ENCODE measurements at places on chromosomes 1 and 21.

DNA sequence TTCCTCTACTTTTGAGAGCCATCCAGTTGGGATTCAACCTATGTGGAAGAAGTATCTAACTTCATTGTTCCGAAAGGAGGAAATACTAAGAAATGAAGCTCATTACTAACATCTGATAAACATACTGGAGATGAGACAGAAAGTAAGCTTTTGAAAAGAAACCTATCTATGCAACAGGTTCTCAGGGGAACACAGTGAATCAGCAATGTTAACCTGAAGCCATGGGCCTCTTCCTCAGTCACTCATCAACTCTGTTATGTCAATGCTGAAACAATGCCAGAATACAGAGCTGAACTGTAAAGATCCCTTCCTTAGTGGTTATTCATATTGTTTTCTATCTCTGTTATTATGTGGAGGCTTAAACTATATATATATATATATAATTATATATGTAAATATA is 55.5 kb upstream of the ESRRG start:
- no peak for DNase-seq

DNA sequence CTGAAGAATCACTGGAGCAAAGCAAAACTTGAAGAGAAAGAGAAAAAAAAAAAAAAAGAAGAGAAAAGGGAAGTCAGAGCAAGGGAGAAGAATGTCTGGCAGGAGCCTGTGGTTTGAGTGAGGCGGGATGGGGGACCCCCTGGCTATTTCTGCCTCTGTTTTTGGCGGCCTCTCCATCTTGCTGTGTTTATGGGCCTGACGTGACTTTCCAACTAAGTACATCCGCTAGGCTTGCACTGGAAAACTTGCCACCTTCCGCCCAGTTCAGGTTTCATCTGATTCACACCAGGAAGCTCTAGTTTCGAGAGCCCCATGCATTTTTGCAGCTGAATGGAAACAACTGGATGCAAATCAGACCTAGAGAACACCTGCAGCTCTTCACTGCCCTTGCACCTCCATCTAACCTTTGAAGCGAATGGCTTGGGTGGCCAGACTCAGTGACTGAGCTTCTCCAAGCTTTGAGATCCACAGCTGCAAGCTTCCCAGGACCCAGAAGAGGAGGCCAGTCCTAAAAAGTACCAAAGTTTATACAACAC is 28.0 kb downstream of the TBX15 start:
- no peak for DNase-seq

- DNase-seq = no peak
Observed at GRCh38 chr1:175208773-175209492, 16.4 kb upstream of the KIAA0040 start.

DNA sequence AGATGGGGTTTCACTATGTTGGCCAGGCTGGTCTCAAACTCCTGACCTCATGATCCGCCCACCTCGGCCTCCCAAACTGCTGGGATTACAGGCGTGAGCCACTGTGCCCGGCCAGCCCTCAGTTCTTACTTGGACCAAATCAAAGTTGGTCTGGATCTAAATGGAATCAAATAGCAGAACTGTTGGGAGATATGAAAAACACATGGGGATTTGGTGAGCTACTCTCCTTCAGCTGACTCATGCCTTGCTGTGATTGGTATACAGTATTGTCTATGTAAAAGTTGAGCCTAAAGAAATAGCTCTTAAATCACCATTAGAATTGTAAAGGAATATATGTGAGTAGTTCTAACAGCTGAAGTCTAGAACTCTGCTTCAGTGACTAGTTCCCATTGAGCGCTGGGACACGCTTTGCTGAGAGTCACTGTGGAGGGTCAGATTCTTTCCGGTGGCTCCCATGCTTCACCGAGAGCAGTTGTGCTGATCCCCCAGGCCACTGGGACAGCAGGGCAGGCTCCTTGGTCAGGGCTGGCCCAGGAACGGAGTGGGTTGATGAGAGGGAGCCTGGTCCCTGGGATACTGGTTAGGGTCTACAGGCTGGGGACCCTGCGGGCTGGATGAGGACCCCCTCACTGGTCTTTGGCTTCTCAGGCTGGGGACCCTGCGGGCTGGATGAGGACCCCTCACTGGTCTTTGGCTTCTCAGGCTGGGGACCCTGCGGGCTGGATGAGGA is 14.0 kb downstream of the PKNOX1 start:
- DNase-seq = peak; percentile 73

- peak; percentile 87 for DNase-seq
Observed at GRCh38 chr1:206479183-206480125, 9.2 kb downstream of the IKBKE start.

DNA sequence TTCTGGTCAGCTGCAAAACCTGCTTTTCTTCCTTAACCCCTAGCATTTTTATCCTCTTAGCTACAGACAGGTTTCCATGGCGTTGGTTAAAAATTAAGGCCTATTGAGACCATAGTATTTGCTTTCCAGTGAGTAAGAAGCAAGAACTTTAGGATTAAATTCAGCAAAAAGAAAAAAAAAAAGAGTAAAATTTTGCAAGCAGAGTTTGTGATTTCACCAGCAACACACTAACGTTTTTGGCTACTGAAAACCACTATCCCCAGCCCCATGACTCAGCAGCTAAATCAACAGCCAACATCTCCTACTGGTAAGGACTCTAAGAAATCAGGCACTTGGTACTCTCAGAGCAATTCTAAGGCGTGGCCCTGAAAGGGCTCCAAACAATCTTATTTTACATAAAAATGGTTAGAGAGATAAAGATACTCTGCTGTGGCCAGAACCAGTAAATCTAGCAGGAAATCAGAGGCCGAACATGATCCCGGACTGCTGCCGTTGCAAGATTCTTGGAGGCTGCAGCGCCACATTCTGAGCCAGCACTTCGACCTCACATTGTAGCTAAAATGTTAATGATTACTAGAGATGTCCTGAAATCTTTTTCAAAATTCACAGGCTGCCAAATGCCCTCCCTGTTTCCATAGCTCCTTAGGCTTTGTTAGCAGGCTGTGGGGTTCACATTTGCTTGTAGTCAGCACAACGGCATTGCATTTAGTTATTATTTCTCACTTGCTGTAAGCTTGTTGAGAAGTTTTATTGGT is 1.6 kb upstream of the ENO1 start:
- DNase-seq = peak; percentile 94

DNA sequence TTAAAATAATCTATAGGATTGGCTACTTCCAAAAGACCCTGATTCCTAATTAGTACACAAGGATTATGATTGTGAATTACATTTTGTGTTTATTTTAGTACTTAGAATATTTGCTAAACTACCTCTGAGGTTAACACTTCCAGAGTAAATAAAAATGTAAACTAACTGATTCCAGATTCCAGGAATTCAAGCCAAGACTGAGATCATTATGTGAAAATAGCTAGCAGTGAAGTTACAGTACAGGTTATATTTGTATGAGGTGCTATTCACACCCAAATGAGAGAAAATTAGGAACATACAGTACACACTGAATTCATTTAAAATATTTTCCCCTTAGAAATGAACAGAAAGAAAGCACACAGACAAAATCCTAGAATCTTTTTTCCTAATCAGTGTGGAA is 28.8 kb downstream of the TTLL7 start:
- no peak for DNase-seq

DNA sequence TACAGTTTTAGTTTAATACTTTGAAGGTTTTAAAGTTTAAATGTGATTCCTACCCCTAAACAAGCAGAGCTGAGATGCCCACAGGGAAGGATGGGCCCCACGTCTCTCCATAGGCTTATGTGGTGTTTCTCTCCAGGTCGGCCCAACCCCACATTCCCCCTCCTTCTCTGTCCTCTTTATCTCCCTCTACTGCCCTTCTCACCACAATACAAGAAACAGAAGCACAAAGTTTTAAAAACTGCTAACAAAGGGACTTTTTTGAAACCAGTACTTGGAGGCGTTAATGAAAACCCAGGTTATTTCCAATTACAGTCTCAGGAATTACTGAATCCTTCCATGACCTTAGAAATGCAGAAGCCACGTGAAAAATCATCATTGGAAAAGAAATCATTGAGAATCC is 324.0 kb downstream of the NTNG1 start:
- DNase-seq = no peak

- DNase-seq = no peak
Observed at GRCh38 chr1:67308136-67308535, 463 bp downstream of the IL12RB2 start.

DNA sequence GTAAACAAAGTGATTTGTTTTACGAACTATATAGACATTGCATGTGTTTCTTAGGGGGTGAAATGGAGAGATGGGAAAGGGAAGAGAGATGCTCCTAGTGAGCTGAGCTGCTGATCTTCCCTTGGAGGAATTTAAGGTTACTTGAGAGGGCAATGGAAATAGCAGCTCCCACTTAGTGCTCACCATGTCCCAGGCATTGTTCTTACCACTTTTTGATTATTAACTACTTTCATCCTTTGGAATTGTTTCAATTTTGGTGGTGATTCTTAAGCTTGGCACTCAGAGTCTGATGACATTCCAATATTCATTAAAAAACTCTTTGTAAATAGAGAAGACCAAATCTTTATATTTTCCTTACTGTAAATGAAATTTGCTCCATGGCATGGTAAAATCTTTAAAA is 124.9 kb downstream of the ITSN1 start:
- DNase-seq = peak; percentile 10

- no peak for DNase-seq
Observed at GRCh38 chr21:34671462-34671861, 2.7 kb downstream of the CLIC6 start.

DNA sequence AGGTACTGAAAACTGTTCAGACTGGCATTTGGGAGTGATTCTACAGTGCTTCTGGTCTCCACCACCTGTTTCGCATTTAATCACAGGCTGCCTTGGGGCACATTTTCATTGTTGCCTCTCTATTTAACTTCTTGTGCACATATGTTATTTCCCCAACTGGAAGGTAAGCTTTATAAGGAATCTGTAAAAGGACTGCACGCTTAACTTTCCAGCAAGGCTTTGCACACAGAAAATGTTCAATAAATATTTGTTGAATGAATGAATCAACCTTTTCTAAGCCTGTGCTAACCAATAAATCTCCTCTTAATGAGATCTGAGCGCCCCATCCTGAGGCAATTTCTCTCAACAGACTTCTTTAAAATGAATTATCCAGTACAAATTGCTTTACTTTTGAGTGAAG is 84.3 kb upstream of the ARHGAP29 start:
- DNase-seq = no peak

DNA sequence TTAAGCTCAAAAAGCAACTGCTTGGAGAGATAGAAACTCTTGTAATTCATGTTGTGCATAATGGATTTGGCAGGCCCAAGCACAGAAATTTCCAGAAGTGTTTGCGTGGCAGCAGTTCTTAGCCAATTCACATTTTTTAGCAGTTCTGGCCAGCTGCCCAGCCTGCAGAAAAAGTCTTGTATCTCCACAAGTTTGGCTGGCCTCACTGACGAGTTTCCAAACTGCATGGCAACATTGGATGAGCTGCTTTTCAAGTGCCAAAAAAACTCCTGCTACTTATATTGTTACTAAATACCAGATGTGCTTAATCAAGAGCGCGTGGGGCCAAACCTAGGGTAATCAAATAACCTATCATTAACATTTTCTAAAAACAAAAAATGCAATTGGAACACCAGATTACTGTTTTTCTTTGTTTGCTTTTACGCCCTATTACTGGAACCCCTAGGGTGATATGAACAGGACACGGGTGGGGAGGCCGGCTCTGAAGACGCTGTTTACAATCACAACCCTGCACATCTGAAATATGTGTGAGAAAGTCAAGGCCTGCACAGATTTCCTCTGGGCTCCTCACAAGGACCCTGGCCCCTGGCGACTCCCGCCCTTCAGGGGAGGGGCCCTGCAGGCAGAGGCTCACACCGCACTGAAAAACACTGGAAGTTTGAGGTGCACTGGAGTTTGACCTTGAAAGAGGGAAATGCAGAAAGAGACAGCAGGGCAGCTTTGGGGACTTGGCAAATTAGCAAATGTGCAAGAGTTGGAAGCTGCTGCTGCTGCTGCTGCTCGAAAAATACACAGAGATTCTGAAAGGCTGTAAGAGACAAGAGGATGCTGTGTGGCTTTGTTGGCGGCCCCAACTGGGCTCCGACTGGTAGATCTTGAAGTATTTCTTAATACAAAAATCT is 55.2 kb upstream of the TARBP1 start:
- peak; percentile 79 for DNase-seq

DNA sequence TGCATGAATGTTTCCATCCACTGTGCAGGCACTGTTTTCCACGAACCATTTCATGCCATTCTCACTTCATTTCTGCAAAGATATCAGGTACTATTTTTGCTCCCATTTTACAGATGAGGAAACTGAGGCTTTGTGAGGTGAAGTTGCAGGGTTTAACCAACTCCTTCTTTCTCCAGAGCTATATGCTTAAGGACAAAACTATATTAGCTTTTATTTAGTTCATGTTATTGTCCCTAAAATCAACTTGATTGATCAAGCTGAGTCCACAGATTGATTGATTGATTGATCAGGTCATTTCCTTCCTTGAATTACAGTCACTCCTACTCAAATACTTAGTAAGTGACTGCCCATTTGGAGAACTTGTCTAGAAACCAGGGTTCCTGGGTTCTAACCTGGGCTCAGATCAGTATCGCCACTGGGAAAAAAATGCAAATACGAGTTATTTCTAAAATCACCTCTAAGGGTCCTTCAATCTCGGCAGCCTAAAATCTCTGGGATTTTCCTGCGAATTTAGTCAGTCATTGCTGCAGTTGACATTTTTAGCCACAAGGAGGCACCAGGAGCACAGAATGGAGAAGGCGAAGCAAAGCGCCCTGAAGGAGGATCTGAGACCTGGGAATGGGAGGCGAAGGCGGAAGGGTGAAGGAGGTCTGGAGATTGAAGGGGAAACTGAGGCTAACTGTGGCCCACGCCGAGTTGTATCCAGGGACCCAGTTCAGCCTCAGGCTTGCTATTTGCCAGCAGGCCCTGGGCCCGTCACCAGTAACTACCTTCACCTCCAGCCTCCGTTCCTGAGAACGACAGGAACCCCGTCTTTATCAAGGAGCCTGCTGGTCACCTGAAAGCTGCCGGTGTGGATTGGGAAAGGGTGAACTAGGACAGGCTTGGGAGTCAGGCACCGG is 14.3 kb upstream of the MUL1 start:
- DNase-seq = peak; percentile 78

GRCh38 chr1:199909137-199909536 is 118.4 kb upstream of the NR5A2 start:
- no peak for DNase-seq

DNA sequence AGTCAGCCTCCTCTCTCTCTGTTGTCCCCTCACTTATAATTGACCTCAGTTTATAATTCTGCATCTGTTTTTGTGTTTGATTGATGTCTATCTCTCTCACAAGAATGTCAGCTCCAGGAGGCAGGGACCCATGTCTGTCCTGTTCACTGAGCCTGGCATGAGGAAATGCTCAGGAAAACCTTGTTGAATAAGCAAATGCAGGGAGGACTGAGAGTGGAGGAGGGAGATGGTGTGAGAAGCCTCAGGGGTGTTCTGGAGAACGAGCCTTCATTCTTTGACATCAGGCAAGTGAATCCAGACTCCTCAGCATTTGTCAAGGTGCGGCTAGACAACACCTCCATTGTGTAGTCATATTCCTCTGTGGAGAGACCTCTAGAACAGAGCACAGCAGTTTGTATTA is 45.5 kb downstream of the MAN1C1 start:
- no peak for DNase-seq

DNA sequence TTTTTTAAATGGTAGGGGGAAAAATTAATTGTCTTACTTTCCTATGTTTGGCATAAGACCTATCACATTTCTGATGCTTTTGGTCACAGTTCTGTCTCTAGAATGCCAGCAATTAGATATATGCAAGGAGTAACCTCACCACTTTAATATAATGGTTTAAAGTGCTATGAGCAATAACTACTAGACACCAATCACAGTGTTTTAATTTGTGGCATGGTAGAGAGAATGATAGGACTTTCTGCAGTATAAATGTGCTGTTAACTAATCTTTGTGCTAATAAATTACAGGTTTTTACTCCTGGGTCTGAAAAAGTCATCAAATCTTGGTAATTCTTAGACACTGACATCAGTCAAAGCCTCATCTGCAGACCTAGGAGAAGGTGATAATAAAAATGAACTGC is 2110.3 kb downstream of the NCAM2 start:
- DNase-seq = no peak
